ENCODE measurements at places on chromosomes 12 and 14.

GRCh38 chr12:106845902-106846301 lies 71.4 kb downstream of the RIC8B start:
- no peak for DNase-seq

DNA sequence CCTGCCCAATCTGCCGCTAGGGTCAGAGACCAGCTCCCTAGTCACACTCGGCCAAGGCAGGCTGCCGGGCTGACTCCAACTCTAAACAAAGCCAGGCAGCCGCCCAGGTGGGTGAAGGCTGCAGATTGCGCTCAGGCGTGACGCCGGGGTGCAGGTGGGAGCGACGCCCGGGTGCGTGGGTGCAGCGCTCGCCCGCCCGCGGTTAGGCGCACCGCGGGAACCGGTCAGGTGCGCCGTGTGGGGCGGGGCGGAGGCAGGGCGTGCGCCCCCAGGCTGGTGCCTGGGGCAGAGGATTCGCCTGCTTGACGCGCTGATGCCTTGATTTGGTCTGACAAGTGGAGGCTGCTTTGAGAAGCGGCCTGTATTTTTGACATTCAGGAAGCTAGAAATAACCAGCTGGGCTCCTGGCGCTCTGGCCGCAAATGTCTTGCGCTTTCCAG lies 126.7 kb upstream of the HIF1A start:
- no peak for DNase-seq

DNA sequence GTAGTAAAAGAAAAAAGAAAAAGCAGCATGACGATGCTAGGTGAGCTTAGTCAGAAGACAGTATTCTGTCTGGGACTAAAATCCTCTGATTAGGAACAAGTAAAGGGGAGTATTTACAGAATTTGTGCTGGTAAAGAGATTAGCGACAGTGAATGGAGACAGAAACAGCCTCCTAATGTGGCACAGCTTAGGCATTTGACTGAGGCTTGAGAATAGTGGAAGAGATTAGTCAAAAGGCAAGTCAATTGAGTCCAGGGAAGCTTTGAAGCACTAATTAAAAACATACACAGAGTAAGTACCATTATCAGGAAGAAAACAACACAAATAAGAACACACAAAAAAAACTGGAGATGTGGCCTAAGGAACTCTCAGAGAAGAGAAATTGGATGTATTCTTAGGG lies 131.9 kb upstream of the CLEC14A start:
- no peak for DNase-seq

GRCh38 chr12:56154818-56155217 lies 2.4 kb downstream of the MYL6B start:
- no peak for DNase-seq

DNA sequence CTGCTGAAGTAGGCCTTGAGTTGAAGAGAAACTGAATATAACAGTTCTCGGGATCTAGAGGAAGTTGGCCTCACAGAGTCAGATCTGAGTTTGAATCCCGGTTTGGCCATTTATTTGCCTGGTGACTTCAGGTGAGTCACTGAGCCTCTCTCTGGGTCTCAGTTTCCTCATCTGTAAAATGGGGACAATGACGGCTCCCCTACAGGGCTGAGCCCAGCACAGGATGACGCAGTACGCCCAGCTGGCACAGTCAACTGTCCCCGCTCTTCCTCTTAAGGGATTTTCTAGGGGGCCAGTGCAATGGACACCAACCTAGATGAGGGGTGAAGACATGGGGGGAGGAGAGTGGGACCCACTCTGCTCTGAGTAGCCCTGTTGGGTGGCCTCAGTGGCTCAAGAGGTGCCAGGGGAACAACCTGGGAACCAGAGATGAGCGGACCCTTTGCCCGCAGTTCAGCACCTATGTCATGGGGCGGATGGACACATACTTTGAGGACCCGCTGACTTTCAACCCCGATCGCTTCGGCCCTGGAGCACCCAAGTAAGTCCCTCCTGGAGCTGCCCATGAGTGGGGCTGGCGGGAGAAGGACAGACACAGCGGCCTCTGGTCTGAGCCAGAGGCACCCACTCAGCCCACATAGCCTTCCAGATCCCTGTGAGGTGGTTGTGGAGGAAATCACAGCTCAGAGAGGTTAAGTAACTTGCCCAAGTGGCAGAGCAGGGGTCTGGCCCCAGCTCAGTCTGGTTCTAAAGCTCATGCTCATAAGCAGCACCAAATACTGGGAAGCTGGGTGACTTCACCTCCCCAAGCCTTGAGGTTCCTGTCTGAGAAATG lies 41.1 kb downstream of the CYP46A1 start:
- DNase-seq: no peak

- DNase-seq: no peak
Observed at GRCh38 chr14:81437244-81437643, 37.1 kb upstream of the STON2 start.

- no peak for DNase-seq
Observed at GRCh38 chr12:123526542-123527080, 6.9 kb downstream of the RILPL1 start.

- DNase-seq: no peak
Observed at GRCh38 chr12:93287149-93287548, 90.6 kb upstream of the NUDT4 start.

DNA sequence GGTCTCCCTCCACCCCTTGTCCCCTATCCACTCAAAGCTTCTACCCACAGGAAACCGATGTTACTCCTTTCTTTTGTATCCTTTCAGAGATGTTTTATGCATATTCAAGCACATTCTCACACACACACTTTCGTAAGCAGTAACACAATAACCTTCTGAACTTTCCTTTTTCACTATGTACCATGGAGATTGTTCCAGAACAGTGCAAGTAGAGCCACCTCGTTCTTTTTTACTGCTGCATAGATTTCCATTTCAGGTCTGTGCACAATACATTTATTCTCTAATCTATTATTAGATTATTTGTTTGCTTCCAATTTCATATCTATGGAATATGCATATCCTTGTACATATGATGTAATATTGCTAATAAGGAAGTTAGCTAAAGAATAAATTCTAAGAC lies 60.3 kb downstream of the TBC1D30 start:
- no peak for DNase-seq

- no peak for DNase-seq
Observed at GRCh38 chr12:123944696-123945095, 27.9 kb downstream of the CCDC92 start.

DNA sequence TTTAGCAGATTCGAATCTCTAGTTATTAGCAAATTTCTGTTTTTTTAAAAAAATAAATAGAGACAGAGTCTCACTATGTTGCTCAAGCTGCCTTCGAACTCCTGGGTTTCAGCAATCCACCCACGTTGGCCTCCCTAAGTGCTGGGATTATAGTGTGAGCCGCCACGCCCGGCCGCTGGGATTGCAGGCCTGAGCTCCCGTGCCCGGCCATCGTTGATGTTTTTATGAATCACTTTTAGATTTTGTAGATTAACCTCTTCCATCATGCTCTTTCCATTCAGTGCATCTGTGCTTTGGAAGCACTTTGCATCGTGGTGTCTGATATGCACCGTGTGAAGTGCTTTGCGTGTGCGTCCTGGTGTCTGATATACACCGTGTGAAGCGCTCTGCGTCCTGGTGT lies 20.9 kb downstream of the PGAM5 start:
- DNase-seq: no peak

DNA sequence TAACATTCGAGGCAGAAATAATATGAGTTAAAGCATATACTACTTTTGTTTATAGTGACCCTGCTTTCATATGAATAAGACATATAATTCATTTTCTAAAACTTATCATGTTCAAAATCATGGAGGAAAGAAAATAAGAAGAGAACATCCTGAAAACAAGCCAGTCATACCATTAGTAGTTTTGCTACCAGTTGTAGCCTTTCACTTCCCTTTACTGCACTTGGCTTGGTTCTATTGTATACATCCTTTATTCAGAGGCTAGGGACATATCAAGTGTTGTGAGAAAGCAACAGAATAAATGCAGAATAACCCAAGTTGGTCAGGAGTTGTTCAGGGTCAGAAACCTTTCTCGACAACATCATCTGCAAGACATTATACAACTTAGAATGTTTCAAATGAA lies 598.7 kb downstream of the SOX5 start:
- no peak for DNase-seq

- no peak for DNase-seq
Observed at GRCh38 chr12:120472521-120472920, 3.0 kb upstream of the SRSF9 start.

DNA sequence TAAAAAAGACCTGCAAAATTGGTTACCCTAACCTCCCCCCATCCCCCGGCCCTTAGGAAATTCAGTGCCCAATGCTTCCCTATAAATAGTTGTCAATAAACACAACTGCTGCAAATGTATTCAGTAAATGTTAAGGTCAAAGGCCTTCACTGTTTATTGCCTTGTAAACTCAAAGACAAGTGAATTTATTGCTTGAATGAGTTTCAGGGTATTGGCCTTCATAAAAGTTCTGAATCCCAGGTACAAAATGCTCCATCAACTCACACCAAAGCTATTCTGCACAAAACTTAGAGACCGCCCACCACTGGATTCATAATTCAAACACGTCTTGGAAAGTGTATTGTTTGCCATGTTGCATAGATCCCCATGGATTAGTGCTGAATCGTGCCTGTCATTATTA lies 63.3 kb upstream of the CDKN3 start:
- DNase-seq: no peak

- no peak for DNase-seq
Observed at GRCh38 chr14:28671425-28671824, 95.2 kb upstream of the FOXG1 start.
